Stimulated activated CD4-positive, alpha-beta T cell treated with anti-CD3 and anti-CD28 coated beads, Interleukin-12 subunit alpha, Interleukin-12 subunit beta, amount 100 ng/mL, for 48 hours (primary cell): ENCODE measurements at places on chromosomes 7 and 10.

DNA sequence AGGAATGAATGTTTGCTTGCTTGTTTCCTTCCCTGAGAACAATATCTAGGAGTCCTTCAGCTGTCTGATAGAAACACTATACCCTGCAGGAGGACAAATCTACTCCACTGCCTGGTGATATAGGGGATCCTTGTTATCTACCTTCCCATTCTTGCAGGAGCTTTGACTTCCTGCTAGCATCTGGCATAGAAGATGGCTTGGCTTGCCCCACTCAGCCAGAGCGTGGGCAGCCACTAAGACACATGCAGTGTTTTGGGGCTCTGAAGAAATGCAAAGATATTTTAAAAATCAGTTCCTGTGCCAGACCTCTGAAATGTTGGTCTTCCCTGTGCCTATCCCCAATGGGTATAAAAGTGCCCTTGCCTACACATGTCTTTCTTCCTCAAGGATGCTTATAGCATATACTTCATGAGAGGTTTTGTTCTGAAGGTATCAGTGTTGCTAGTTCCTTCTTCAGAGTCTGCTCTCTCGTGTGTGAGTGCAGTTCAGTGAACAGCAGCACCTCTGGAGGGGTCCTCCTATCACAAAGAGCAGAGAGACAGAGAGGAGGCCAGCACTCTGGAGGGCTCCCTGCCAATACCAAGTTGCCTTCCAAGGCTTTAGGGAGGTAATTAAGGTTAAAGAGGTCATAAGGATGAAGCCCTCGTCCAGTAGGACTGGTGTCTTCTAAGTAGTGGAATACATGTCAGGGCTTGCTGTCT, 149.1 kb upstream of the CALCR start:
- no peak for DNase-seq

- DNase-seq: no peak
These were observed 3.7 kb downstream of the PSTK start for GRCh38 chr10:122983898-122984297.

DNA sequence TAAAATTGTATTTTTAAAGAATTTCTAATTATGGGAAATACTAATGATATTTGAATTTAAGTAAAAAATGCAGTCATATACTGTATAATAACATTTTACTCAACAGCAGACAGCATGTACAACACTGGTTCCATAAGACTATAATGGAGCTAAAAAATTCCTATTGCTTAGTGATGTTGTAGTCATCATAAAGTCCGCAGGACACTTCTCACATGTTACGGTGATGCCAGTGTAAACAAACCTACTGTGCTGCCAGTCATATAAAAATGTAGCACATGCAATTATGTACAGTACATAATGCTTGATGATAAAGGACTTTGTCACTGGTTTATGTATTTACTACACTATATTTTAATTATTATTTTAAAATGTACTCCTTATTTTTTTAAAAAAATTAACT, 629.3 kb downstream of the IPMK start:
- DNase-seq: no peak

DNA sequence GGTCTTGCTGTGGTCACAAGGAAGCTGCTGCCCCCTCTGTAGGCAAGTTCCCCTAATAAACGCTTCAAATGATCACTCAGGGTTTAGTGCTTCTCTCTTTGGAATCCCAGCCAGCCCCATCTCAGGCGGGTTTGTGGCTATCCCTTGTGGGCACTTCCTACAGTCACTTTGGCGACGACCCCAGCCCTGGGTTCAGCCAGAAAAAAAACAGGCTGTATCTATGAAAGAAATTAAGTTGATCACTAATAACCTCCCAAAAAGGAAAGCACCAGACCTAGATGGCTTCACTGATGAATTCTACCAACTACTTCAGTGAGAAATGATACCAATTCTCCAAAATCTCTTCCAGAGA, 208.2 kb downstream of the MAD1L1 start:
- DNase-seq: no peak

DNA sequence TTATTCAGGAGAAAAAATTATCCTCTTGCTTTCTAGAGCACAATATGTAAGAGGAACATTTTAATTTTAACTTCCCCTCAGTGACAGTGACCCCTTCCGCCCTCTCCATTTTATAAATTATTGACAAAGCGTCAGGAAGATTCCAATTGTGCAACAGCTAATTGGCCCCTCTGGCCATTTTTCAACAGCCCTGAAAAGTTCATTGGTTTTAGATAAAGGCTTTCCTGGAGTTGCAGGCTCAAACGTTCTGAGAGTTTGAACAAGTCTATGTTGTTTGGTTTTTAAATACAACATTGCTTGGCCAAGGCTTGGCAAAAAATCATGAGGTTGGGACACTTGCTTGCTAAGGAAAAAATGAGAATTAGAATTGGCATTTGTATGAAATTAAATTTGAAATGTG, 422.2 kb upstream of the ANKRD30A start:
- DNase-seq: no peak

DNA sequence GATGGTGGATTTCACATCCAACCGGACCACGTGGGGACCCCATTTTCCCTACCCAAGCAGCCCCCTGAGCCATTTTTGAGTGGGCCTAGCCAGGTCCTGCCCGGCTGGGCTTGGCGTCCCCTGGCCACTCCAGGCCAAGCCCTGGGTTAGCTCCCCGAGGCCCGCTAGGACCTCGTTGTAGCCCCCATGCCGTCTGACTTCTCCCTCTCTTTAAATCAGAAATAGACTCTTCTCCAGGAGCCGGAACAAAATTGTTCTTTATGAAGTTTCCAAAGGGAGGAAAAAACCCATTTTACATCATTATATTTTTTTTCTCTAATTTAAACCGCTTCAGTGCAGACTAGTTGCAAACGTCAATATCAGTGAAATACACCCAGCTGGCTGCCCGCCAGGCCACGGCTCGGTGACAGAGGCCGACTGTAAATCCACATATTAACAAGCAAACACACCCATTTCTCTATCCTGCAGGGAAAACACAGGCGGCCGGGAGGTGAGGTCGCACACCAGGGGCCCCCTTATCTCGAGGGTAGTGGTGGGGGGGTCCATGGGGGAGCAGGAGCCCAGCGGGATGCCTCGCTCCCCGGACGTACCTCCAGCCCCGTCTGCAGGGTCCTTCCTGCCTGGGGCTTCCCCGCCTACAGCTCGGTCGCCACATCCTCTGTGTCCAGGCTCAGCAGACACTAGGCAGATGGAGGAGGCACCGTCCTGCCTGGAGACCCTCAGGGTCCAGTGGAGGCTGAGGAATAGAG, 72.7 kb downstream of the ELFN1 start:
- peak; percentile 12 for DNase-seq

DNA sequence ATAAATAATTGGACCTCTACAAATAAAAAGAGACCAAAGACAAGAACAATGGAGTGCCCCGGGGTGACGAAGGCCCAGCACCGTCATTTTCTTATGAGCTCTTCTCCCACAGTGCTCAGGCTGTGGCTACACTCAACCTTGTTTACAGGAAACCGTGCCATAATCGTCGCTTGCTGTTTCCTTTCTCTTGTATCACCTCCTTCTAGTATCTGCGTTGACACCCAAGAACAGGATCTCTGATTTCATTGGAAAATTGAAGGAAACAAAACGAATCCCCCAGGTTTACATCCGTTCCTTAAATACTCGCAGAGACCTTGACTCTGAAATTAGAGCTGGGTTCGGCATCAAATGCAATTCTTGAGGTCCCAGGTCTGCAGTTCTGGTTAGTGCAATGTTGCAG, 1.7 kb upstream of the IGFBP3 start:
- DNase-seq: no peak

GRCh38 chr7:103857435-103857834, 132.0 kb downstream of the RELN start:
- DNase-seq: no peak

DNA sequence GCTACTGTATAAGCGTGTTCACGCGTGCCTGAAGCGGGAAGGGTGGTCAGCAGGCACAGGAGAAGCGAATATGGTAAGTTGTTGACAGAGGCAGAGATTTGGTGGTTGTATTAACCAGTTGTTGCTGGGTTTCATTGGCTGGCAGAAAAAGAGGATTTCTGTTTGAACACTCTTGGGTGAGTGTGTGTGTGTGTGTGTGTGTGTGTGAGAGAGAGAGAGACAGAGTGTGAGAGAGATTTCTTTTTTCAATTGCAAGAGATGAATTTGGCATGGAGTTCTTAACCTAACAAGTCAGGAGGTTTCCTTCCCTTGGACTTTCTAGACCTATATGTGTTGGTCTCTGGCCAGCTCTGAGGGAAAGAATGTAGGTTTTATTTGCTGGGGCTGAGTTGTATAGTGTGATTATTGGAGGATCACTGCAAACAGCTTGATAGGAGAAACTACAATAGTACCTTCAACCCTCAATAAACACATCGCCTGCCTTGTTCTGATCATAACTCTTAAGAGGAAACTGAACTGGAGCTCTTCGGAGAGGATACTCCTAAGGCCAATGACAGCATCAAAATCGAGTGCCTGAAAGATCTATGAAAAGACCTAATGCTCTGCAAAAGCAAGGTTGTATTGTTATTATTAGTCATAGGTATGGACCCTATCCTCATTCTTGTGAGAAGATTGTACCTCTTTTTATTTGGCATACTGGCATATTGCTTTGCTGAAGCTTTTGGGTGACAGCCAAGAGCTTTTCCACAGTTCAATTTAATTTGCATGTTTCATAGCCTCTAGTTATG, 1.2 kb downstream of the MCU start:
- DNase-seq: no peak

DNA sequence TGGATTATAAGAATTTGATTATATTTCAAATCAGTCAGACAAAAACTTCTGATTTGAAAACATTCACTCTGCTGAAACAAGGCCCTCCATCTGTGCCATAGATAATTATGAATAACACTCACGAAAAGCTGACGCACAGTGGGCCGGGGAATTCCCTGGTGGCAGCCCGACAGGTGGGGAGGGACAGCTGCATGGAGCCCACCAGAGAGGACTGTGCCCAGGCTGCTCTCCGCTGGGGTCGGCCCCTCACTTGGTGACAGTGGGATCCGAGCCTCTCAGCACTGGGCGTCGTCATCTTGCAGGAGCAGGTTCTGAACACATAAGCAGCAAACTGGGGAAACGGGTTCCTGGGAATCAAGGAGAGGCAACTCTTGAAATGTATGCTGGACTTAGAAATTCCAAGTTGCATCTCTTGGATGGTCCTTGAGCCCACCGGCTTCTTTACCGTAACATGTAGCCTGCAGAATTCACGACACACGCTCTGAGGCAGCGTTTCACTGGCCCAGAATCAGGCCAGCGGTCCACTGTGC, 41.4 kb downstream of the AFAP1L2 start:
- DNase-seq: no peak

DNA sequence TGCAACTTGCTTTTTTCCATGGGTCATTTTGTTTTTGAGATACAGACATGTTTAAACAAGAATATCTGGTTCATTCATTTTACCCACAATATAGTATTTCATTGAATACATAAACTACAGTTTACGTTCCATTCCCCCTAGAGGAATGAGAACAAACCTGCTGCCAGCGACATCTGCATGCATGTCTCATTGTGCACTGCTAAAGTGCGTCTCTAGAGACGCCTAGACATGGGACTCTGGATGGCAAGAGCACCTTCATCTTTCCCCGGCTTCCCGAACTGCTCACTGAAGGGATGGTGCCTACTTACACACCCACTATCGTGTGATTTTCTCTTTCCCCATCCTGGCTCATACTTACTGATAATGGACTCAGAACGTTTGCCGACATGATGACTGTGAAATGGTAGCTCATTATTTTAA, 1.2 kb upstream of the ZNF777 start:
- no peak for DNase-seq

DNA sequence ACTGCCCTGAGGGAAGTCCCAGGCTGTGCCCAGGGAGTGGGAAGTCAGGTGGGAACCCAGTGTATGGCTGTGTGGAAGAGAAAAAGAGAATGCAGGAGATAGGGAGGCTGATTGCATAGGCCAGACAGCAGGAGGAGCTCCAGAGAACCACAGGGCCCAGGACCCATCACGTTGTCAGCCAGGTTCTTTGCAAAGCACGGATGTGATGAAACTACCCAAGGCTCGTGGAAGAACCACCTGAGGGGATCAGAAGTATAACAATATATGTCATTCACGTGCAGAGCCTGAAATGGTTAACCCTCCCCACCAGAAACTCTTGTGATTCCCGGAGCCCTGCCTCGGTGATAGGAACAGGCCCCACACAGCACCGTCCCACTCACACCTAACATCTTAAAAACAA, 83.6 kb downstream of the LARP4B start:
- DNase-seq: no peak

DNA sequence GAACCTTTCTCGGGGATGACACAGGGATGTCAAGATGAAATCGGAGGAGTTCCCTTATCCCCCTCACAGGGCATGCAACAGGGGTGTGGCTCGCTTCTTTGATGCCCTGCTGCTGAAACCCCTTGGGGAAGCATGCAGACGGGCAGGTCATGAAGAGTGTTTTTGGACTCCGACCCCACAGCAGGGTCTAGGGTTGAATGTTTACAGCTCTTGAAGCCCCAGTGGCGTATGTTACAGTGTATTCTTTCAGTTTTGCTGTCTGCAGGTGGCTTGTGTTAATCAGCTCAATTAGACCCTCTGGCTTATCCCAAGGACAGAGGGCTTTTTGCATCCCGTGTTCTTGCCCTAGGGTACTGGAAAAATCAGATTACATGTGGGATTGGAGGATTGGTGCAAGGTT, 446.5 kb downstream of the LRMDA start:
- no peak for DNase-seq

DNA sequence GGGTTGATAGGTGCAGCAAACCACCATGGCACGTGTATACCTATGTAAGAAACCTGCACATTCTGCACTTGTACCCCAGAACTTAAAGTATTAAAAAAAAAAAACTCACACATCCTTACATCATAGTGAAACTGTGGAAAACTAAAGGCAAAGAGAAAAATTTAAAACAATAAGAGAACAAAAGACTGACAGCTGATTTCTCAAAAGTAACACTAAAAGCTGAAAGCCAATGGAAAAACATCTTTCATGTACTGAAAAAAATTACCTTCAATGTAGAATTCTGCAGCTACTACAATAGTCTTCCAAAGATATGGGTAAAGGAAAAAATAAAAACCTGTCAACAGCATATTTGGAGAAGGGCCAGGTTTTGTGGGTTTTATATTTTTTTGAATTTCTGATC, 729.1 kb upstream of the NRP1 start:
- DNase-seq: no peak

- no peak for DNase-seq
These were observed 170.0 kb downstream of the PRKCQ start for GRCh38 chr10:6409971-6410643.

GRCh38 chr7:45660201-45660900, 86.2 kb downstream of the ADCY1 start:
- DNase-seq: no peak

DNA sequence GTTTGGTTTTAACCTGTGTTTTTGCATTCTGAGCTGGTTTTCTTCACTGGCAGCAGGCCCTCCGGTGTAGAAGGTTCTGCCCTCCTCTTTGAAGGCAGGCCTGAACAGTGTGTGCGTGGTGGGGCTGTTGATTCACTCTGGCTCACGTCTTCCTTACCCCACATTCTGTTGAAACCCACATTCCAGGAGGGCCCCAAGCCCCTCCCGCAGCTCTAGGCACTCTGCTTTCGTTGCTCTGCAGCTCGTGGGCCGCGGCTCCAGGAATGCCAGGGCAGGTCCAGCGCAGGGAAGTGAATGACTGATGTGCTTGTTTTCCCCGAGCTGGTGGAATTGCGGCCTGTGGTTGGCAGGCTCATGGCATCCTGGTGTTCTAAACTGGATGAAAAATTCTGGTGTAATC, 49.0 kb downstream of the HTRA1 start:
- DNase-seq: no peak

- no peak for DNase-seq
These were observed 92.4 kb downstream of the TPST1 start for GRCh38 chr7:66297579-66297978.
